ENCODE measurements at places on chromosomes 2 and 18.

DNA sequence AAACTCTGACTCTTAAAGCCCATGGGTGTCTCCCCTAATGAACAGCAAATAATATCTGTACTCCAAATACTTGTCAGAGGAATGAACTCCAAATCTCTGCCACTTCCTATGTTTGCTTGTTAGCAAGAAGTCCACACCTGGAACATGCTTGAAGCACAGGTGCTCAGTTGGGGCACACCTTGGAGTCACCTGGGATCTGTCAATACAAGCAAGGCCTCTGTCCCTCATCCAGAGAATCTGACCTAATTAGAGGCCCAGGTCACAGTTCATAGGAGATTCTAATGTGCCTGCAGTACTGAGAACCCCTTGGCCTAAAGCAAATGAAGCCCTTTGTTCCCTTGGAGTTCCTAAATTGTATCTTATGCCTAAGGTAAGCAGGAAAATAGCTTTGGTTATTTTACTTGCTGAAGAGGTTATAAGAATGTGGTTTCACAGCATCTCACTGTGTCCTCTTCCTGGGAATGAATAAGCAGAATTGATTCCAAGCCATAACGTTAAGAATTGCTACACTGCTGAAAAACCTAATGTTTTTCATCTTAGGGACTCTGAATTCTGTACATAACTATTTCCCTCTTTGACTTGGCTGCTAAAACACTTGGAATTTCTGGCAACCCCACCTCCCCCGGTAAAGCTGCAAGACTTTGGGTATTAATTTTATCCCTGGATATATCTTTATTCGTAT, 113.4 kb downstream of the PIEZO2 start:
- no peak for DNase-seq

DNA sequence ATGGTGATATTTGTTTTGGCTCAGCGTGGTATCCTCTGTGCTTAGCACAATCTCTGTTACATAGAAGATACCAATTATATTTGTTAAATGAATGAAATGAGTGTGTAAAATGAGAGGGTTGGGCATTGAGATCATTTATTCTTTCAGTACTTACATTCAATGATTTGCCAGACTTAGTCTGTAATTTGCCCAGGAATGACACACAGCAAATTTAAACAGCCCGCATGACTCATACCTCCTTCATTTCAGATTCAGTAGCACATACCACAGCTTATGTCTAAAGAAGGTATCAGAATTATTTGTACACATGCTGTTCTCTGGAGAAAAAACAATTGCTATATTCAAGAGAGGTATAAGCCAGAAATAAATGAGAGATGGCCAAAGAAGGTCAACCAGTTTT, 37.0 kb downstream of the KLHL14 start:
- peak; percentile 10 for DNase-seq

DNA sequence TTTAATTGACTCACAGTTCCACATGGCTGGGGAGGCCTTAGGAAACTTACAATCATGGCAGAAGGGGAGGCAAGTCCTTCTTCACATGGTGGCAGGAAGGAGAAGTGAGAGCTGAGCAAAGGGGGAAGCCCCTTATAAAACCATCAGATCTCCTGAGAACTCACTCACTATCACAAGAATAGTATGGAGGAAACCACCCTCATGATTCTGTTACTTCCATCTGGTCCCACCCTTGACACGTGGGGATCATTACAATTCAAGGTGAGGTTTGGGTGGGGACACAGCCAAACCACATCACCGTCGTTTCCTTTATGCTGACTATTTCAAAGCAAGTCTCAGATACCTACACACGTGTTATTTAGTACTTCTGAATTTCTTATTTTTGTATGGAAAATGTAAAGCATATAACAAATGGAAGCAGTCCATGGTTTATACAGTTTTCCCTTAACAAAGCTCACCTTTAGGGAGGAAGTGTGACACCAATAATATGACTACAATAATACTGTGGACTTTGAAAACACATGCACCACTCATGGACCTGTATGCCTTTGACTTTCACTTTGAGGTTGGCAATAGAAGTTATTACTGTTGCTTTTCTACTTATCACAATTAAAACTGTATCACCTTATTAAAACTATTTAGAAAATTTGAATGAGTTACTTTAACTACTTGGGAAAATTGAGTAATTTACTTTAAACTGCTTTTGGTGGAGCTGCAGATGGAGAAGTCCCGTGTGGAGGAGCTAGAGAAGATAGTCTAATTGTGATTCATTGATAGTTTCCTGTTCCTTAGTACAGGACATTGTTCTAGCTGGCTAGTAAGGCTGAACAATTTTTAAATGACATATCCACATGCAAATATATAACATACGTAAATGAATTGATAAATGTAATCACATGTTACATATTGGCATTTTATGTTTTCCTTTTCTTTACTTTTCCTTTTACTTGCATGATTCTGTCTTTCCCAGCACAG, 37.3 kb downstream of the MTCL1 start:
- no peak for DNase-seq

DNA sequence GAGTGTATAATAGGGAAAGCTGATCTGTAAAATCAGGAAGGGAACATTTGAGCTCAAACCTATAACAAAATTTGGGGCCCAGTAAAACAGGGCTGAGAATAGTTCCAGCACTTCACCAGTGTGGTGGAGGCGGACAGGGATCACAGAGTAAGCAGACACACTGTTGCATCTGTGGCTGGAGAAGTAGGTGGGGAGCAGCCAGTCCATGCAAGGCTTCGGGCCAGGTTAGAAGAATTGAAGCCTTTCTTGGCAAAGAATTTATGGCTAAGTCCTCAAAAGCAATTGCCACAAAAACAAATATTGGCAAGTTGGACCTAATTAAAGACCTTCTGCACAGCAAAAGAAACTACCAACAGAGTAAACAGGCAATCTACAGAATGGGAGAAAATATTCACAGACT, 93.8 kb upstream of the ZBTB14 start:
- DNase-seq: no peak

- DNase-seq: no peak
Measured at GRCh38 chr18:45253973-45254708, 361.1 kb upstream of the SLC14A2 start.

DNA sequence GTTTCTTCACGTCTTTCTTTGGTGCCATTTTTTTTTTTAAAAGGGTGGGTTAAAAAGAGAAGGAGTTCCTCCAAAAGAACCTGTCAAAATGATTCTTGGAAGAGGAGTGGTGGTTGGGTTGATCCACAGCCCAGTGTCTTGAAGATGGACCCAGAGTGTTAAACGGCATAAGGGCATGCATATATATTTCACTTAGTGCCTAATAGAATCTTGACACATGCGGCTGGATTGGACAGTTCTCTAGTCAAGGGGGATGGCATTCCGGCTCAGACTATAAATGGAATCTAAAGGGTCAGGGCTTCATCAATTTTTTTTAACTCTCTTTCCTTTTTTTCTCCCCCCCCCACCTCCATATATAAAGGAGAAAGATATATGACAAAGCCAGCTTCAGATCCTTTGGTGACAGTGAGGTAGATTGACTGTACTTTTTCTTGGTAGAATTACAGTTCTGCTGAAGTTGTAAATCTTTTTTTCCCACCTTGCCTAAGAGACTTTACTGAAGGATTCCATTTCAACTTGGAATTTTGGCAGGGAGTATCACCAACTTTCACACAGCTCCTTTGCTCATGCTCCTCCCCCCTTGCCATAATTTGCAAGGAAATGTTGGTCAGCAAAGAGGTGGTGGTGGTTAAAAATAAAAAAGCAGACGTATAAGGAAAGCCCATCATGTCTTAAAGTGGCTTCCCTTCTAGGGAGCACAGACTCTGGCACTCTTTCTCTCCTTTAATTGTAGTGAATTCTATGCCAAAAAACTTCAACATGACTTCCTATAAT, at the start of gene MYL1:
Gene MYL1, minus strand, starts transcription at position 160 of the 774 bp plus-strand sequence. Its CDS starts 132 bp downstream, at position 28.
- no peak for DNase-seq

DNA sequence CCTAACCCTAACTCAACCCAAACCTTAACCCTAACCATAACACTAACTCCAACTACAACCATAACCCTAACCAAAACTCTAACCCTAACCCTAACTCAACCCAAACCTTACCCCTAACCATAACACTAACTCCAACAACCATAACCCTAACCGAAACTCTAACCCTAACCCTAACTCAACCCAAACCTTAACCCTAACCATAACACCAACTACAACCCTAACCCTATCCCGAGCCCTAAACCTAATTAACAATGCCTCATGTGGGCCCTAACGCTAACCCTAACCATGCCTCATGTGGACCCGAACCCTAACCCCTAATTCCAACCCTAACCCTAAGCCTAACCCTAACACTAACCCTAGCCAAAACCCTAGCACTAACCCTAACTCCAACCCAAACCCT, 11.5 kb upstream of the GPR35 start:
- no peak for DNase-seq

- no peak for DNase-seq
Measured at GRCh38 chr2:47815764-47816163, 32.8 kb downstream of the MSH6 start.

DNA sequence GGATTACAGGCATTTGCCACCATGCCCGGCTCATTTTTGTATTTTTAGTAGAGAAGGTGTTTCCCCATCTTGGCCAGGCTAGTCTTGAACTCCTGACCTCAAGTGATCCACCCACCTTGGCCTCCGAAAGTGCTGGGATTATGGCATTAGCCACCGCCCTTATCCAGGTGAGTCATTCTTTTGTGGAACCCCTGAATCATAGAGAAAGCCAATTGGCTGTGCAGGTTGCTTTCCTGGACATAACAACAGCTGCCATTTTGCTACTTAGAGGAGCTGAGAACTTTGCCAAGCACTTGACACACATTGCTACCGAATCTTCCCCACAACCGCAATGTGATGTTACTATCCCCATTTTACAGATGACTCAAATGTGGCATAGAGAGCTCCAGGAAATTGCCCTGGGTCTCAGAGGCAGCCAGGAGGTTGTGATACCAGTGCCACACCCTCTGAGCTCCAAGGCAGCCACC, 36.0 kb downstream of the SETBP1 start:
- DNase-seq: no peak

- DNase-seq: no peak
Measured at GRCh38 chr18:31498574-31499524, 872 bp downstream of the DSG2 start.

- DNase-seq: no peak
Measured at GRCh38 chr18:29512761-29513160, 1335.8 kb upstream of the CDH2 start.

DNA sequence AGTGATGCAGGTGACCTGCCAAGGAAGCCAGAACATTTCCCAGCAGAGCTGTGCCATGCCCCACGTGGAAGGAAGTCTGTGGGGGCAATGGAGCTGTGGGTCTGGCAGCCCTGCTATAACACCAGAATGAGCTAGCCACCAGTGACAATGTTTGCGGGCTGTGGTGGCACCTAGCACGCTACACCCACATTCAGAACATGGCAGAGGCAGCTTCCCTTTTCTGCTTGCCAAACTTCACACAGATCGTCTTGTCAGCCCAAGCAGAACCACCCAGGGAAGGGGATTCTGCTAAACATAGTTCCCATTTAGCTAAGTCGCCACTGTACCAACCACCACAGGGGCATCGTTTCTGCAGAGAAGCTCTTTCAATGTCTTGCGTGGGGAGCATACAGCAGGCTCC, 27.0 kb upstream of the CCDC93 start:
- no peak for DNase-seq

GRCh38 chr2:161725297-161725696, 101.1 kb downstream of the SLC4A10 start:
- DNase-seq: no peak

- no peak for DNase-seq
Measured at GRCh38 chr2:45559436-45559835, 51.6 kb downstream of the SRBD1 start.

GRCh38 chr18:8734496-8734895, 29.1 kb downstream of the MTCL1 start:
- no peak for DNase-seq

GRCh38 chr2:67039517-67040103, 357.5 kb upstream of the ETAA1 start:
- no peak for DNase-seq

- DNase-seq: no peak
Measured at GRCh38 chr2:161102770-161103450, 57.3 kb upstream of the TANK start.

- DNase-seq: no peak
Measured at GRCh38 chr2:105393373-105394055, 5.3 kb downstream of the FHL2 start.

GRCh38 chr18:62838475-62839098, 123.2 kb downstream of the PHLPP1 start:
- no peak for DNase-seq

DNA sequence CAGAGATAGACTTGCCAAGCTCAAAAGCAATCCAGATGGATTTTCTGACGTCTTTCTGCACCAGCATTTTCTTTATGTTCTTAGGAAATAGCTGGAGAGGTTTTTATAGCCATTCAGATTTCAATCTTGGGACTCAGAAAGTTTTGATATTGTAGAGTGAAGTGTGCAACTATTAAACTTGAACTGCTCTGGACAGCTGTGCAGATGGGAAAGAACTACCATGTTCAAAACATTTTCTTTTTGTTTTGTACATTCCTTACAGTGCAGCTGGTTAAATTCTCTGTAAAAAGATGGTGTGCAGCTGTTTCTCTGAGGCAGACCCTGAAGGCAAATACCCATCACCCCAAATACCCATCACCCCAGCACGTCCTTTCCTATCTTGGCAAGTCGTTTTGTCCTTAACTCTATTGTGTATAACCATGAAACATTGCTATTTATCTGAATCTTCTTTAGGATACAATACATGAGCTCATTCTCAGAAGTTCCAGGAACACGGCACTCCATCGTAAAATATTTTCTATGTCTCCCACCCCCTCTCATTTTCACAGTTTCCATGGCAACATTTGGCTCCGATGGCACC, 38.8 kb downstream of the AQP4 start:
- DNase-seq: no peak

DNA sequence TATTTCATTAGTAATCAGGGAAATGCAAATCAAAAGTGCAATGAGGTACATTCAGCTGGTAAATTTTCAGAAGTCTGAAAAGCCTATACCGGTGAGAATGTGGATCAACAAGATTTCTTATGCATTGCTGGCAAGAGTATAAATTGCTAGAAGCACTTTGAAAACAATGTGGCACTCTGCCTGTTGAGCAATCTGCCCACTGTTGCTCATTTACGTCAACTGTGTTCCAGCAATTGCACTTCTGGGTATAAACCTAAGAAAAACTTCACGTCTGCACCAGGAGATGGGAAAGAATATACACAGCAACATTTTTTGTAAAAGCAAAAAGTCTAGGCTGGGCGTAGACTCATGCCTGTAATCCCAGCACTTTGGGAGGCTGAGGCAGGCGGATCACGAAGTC, 40.8 kb downstream of the MTERF4 start:
- DNase-seq: no peak

- no peak for DNase-seq
Measured at GRCh38 chr2:60518567-60518966, 34.9 kb downstream of the BCL11A start.

DNA sequence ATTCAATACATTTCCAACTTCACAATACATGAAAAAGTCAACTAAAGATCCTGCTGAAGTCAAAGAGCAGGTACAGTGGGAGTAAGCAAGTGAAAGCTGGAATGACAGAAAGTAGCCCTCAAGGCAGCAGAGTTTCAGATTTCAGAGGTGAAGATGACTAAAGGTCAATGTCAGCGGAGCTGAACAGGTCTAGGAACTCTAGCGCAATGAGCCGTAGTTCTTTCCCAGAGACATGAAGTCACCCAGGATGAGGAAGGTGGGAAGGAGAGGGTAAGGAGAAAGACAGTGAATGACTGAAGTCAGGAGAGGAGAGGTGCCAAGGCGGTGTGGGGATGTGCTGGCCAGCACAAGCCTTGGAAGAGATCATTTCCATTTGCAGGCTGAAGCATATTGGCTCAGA, 28.1 kb downstream of the PTPN2 start:
- no peak for DNase-seq

- no peak for DNase-seq
Measured at GRCh38 chr2:128198656-128199055, 107.7 kb downstream of the UGGT1 start.
